ENCODE measurements at places on chromosomes 13 and 19.
A peak's percentile ranks its signal among the peaks of the same experiment; 100 is the strongest.

DNA sequence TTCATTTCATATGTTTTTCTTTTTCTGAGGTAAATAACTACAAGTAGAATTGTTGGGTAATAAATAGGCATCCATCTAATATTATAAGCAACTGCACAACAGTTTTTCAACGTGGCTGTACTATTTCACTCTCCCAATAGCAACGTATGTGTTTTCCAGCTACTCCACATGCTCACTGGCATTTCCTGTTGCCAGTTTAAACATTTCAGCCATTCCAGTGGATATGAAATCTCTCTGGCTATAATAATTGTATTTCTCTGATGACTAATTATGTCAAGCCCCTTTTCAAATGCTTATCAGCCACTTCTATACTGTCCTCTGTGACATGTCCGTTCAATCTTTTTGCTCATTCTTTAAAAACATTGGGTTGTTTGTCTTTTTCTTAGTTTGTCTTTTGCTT, 26.8 kb upstream of the ALOX5AP start:
- DNase-seq, result no peak

DNA sequence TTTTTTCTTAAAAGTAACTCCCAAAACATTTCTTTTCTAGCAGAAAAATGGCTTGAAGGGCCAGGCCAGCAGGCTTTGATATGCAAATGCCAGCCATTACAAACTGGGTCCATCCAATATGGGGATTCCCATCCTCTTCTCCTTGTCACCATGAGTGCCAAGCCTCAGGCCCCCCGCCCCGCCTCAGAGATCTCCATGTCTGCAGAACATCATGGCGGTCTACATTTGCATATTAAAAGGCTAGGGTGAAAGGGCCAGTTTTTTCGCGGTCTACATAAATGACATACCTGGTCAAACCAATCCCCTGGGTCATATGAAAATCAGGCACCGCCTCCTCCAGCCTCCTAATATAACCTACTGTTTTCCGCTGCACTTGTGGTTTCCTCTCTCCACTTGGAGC, 1327.6 kb downstream of the UQCRFS1 start:
- no peak for DNase-seq

GRCh38 chr13:32045537-32045936, 14.0 kb downstream of the FRY start:
- DNase-seq, result no peak

DNA sequence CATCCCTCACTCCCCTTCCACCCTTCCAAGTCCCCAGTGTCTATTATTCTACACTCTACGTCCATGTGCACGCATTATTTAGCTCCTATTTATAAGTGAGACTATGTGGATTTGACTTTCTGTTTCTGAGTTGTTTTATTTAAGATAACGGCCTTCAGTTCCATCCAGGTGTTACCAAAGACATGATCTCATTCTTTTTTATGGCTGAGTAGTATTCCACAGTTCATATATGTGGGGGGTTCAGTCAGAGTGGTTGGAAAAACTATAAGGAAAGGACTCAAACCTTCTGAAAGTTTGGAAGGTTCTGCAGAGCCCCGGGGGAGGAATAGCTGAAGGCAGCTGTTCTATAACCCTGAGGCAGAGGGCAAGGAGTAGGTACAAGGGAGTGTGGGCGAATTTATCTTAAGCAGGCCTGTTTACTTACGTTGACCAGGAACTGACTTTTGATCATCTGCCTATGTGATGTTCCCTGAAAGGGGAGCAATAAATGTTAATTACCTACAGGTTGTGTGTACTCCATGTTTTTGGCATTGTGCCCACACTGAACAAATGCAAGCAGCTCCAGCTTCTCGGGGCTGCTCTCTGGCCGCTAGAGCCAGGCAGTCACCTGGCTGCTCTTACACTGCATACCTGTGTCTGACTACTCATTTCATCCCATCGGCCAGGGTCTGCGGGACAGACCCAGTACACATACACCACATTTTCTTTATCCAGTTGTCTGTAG, 13.5 kb upstream of the ADGRE1 start:
- no peak for DNase-seq

GRCh38 chr13:27765650-27766049, 26.6 kb upstream of the GSX1 start:
- DNase-seq, result no peak

DNA sequence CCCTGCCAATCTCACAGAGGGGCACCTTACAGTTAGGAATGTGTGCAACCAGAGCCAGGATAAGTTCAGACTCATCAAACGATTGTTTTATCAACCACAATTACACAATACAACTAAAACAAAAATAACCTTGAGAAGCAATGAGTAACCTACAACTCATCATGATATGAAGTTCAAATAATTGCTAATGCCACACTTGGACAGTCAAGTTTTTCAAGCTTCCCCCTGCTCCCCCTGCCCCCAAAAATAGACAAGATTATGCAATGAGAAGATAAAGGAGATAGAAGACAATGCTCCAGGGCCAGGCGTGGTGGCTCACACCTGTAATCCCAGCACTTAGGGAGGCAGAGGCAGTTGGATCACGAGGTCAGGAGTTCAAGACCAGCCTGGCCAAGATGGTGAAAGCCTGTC, 13.6 kb upstream of the KPNA3 start:
- no peak for DNase-seq

DNA sequence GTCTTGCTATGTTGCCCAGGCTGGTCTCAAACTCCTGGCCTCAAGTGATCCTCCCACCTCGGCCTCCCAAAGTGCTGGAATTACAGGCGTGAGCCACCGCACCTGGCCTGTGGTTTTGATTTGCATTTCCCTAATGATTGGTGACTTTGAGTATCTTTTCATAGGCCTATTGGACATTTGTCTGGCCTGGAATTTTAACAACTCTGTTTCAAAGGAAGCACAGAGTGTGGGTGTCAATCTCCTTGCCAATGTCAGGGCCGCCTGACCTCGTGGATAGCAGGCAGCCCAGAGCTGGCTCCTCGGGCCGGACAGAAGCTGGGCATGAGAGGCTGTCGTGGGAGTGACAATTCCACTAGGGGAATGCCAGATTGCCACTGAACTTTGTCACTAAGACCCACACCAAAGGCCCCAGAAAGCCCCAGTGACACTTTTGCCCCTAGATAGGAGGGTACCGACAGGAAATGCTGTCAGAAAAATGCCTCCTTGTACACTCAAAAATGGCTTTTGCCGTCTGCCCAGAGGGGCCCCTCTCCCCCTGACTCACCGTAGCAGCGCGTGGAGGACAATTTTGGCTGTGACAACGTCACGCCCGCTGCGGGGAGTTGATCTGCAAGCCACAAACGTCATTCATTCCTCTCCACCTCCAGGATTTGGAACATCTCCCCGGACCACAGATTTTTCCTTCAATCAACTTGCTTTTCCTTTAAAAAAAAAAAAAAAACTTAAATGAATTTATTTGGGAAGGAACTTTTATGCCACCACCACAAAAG, 11.7 kb upstream of the ADGRE5 start:
- no peak for DNase-seq

DNA sequence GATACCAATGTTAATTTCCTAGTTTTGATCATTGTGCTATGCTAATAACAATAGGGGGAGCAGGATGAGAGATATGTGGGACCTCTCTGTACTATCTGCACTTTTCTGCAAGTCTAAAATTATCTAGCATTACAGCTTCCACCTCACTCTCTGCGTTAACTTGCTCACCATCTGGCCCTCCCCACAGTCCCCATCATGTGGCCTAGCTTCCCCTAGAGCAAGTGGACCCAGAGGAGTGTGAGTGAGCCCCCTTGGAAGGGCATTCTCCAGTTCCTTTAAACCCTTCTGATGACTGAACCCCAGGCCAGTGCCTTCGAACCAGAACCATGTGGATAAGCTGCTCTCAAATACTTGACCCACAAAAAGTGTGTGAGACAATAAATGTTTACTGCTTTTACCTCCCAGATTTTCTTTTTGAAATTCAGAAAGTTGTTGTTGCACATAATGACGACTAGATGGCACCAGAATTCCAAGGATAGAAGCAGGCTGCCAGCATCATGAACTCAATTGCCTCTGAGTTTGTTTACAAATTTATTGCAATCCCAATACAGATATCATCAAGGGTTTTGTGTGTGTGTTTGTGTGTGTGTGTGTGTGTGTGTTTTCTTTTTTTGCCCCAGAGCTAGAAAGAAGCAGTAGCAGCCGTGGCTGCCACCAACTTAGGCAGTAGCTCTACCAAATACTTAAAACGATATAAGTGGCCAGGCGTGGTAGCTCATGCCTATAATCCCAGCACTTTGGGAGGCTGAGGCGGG, 49.0 kb upstream of the ZNF780A start:
- DNase-seq, result no peak

- DNase-seq, result no peak
Observed at GRCh38 chr13:32175307-32175706, 139.9 kb downstream of the ZAR1L start.

GRCh38 chr13:79973533-79973963, 367.4 kb downstream of the SPRY2 start:
- no peak for DNase-seq

DNA sequence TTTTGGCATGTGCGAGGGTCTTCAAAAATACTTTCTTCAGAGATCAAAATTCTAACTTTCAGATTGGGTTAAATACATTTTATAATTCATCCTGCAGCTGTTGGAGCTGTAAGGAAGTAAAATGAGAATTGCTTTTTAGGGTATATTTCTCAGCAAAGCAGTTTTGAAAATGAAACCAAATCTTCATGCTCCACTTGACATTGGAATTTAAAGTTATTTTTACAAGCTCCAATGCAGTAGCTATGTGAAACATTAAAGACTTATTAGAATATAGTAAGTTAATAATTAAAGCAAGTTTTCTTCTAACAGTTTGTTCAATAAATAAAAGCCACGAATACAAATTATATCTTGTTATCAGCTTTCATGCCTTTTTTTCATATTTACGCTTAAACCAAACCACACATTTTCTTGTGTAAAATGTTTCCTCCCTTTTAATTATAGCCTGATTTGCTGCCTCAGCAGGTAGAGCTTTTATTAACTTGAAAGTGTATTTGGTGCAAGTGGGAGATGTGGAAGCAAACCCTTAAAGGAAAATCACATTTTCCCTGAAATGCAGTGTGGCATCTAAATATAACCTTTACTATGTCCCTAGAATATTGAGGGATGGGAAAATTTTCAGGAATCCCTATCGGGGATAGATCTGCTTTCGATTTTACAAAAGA, 12.4 kb upstream of the MICU2 start:
- DNase-seq, result no peak

GRCh38 chr19:33125929-33126388, 6.0 kb upstream of the WDR88 start:
- peak; percentile 20 for DNase-seq

- no peak for DNase-seq
Observed at GRCh38 chr13:99126821-99127220, 73.8 kb upstream of the UBAC2 start.

DNA sequence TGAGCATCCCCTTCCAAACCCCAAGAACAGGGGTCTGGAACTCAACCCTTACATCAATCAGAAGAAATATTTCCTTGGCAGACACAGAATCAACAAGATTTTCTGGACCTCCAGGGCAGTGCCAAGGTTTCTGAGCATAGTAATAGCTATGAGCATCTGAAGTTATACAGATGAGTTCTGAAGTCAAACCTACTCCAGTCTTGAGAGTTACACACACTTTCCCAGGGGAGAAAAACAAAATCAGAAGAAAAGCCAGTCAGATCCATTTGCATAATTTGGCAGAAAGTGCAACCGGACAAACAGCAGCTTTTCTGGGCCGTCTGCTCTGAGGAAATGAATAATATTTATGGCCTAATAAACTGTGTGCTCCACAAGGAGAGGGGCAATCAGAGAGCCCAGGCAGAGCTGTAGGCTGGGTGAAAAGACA, 93.1 kb downstream of the KL start:
- DNase-seq, result no peak
